ENCODE measurements at places on chromosomes 16 and 17. TPM values are rescaled to one million over a fixed set of nuclear protein-coding genes. Genes with fewer than 3 reads are reported as not detected.

DNA sequence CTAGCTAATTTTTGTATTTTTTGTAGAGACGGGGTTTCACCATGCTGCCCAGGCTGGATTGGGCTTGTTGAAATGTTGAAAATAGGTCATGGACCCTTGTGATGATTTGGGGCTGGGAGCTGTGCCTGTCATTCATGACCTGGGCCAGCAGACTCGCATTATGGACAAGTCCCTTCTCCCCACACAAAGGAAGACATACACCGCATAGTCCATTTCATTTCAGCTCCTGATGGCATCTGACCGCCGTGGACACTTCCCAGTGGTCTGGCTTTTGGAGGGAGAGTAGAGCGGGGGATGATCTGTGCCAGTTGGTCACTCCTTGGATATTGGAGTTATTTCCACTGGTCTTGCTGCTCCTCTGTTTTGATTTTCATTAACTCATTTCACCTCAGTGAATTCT, 34.8 kb downstream of the MPRIP start:
- DNase-seq, result no peak

GRCh38 chr16:86718118-86718517, 139.8 kb downstream of the FOXL1 start:
- no peak for DNase-seq

DNA sequence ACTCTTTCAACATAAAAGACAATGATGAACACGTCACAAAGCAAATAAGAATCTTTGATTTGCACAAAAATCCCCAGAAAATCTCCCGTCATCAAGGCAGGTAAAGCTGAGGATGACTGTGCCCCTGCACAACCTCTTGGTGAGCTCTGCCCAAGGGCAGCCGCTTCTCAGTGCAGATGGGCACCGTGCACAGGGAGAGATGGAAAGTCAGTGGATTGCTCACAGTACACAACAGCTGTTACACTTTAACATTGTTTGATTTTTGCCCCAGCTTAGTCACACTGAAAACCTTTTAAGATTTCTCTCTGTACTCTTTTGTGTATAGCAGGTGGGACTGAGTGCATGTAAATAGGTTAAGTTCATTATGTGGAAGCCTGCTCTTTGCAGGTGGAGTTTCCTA, 104.2 kb downstream of the CDK5R1 start:
- no peak for DNase-seq

BANP gene
- 30.4 TPM for total RNA-seq

GRCh38 chr16:67842509-67843342, 606 bp downstream of the THAP11 start:
- peak; percentile 83 for DNase-seq

GRCh38 chr17:82655038-82655479, 6.8 kb upstream of the WDR45B start:
- DNase-seq, result no peak

DNA sequence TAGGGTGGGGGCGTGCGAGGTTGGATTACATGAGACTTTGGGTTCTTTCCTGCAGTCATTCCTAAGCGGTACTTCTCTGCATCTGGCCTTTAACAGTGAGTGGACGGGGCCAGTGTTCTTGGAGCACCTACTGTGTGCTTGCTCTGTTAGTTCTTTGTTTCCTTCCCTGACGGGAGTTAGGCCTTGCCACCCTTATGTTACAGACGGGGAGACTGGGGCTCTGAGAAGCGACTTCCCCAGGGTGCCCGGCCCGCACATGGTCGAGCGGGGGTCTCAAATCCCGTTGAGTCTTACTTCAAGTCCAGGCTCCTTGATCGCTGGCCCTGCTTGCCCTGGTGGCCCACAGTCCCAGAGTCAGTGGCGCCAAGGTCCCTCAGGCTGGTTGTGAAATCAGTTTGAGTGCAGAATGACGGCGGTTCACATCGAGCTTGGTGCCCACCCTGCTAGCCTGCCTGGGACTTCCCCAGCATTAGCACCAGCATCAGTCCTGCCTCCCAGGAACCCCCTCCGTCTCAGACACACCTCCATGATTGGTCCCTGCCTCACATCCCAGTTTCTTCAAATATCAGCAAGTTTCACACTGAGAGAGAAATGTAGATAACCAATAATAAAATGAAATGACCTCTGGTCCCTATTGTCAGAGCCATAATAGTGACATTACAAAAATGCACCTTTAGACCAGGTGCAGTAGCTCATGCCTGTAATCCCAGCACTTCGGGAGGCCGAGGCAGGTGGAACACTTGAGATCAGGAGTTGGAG, 128.0 kb downstream of the CMIP start:
- no peak for DNase-seq
